Liver (tissue), 10 donors: ENCODE measurements at places on chromosomes 2 and 18. TPM values are rescaled to one million over a fixed set of nuclear protein-coding genes. Genes with fewer than 3 reads are reported as not detected.

SEH1L gene
- 21.0 TPM for total RNA-seq

RAMP1 gene
- 17.8 TPM for total RNA-seq

POTEE gene
- total RNA-seq = not detected

CRIM1 gene
- total RNA-seq = 22.1 TPM

OR6B2 gene
- total RNA-seq = not detected

SPP2 gene
- 208 TPM for total RNA-seq
